ENCODE measurements at places on chromosomes 16 and 17. TPM values are rescaled to one million over a fixed set of nuclear protein-coding genes. Genes with fewer than 3 reads are reported as not detected.

DNA sequence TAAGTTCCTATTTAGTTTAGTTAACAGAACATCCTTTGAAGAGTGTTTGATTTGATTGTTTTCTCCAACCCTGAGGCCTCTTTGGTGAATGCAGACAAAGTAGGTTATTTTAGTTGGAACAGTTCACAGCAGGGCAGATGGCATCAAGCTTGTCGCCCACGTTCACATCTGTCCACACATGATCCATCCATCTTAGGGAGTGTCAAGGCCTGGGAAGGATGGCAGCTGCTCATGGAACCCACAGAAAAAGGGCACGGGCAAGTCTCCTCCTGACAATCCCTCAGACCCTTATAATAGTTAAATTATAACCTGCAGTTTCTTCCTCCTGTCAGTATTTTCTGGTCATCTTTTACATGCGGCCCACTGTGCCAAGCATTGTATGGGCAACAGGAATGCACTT lies 60.2 kb downstream of the KNOP1 start:
- DNase-seq: no peak

GRCh38 chr17:7133424-7133823 lies 18.8 kb upstream of the ASGR2 start:
- peak; percentile 46 for DNase-seq

- DNase-seq: no peak
Measured at GRCh38 chr16:2063861-2064260, 16.1 kb downstream of the TSC2 start.

GRCh38 chr17:63120406-63120805 lies 154.4 kb downstream of the TANC2 start:
- DNase-seq: no peak

DNA sequence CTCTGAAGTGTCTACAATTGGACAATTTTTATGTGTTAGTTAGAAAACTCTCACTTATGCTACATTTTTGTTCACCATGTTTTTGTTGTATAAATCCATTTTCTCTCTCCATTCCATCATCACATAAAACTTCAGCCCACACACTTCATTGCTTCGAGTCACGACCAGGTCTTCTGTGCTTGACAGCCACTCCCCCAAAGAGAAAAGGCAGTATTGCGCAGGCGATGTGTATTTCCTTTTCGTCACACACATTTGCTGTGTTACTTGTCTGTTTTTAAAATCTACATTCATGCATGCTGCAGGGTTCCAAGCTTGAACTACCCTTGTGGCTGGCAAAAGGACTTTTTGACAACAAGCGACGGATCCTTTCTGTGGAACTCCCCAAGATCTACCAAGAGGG lies 10.5 kb downstream of the GINS3 start:
- no peak for DNase-seq

Gene ULK2
- total RNA-seq: not detected

All from OCI-LY7 (cell line).